ENCODE measurements at places on chromosomes 5 and 9. TPM values are rescaled to one million over a fixed set of nuclear protein-coding genes. Genes with fewer than 3 reads are reported as not detected.

The C5orf58 gene
- total RNA-seq = not detected

The CHSY3 gene
- total RNA-seq = not detected

The OBP2B gene
- not detected for total RNA-seq

The RNF130 gene
- total RNA-seq = 18.5 TPM

- no peak for DNase-seq
Measured at GRCh38 chr5:143600396-143601075, 197.1 kb upstream of the NR3C1 start.

GRCh38 chr9:129351058-129351641, 173.1 kb upstream of the IER5L start:
- no peak for DNase-seq

GRCh38 chr5:114312658-114313057, 49.2 kb upstream of the KCNN2 start:
- no peak for DNase-seq

DNA sequence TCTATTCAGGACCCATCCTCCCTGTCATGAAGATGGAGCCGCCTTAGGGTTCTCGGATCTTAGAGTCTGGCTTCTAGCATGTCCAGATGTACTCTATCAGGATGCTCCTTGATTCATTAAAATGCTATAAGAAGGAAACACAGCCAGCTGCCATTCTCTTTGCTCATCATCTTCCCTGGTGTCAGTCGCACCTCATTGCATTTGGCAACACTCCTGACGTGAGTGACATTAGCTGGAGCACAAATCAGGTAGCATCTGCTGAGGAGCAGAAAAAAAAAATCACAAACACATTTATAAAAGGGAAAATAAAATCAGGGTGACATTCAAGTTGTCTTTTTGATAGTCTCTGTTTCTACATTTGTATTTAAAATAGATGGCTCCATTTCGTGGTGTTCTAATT, 226.1 kb upstream of the NMUR2 start:
- no peak for DNase-seq
